Progenitor cell of endocrine pancreas (in vitro differentiated cells): ENCODE measurements at places on chromosomes 7 and 10.

DNA sequence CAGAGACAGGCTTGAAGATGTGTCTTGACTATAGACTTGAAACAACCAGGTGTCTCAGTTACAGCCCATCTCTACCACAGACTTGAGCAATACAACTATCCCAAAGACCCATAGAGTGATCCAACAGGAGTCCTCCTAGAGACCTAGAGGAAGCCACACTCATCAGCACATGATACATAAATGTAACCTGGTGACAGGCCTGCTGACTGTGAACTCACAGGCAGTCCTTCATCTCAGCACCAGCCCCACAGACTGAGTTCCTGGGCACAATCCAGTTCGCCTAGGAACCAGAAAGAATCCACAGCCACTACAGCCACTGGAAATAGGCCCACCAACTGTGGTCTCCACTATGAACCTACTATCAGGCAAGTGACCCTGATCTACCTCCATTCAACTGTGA is 121.3 kb downstream of the MACC1 start:
- DNase-seq: no peak

- DNase-seq: no peak
These were observed 851.5 kb upstream of the COBL start for GRCh38 chr7:52168085-52168484.

DNA sequence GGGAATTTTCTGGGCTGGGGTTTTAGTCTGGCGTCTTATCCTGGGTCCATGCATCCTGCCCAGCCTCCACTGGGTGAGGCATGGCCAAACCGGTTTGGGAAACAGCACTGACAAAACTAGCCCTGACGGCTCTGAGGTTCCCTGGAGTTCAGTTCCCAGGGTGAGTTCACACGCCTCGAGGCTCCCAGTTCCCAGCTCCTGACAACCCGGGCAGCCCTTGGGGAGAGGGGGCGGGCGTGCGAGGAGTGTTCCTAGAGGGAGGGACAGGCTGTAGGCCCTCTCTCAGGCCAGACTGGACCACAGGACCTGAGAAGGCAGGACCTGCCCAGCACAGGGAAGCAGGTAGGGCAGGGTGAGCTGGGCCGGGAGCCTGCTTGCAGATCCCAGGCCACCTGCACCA is 82.3 kb upstream of the PPIF start:
- DNase-seq: no peak

DNA sequence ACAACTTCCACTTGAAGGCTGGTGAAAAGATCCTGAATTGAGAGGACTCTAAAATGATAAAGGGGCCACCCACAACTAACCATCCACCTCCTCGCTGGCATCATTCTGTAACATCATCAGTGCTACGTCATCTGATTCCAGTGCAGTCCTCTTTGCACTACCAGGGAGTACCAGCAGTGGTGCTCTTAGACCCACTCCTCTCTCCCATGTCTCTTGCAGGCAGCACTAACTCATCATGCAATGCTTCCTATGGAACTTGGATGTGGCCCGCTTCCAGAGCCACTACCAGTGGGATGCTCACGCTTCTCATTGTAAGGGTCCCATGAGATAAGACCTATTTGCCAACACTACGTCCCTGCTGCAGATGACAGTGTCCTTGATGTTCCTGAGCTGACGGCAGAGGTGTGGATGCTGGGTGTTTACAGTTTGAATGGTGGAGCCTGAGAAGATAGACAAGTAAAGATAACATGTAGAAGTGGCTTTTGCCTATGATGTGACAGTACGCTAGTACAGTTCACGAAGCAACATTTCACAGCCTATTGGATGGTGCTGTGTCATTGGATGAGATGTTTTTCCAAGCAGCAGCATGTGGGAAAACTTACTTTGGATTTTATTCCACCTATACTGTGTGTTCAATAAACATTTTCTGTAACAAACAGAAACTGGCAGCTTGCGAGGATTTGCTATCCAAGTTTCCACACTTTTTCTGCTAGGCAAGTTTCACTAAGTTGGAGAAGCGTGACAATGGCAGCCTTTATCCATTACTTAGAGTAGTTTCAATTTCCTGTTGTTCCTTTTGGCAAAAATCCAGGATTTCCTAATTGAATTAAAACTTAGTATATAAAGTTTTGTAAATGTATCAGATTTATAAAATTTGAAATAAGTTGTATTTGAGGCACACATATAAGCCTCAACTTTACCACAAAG is 35.8 kb upstream of the COBL start:
- DNase-seq: no peak

GRCh38 chr10:25562547-25562946 is 371.5 kb upstream of the MYO3A start:
- no peak for DNase-seq

- no peak for DNase-seq
These were observed 230.0 kb downstream of the ADAM12 start for GRCh38 chr10:126158133-126158892.

- DNase-seq: no peak
These were observed 921.9 kb downstream of the LRMDA start for GRCh38 chr10:76353237-76353851.

GRCh38 chr7:37289367-37289766 is 159.3 kb downstream of the ELMO1 start:
- no peak for DNase-seq

GRCh38 chr10:89304925-89305324 is 3.1 kb downstream of the IFIT2 start:
- DNase-seq: no peak

- peak; percentile 37 for DNase-seq
These were observed 112.2 kb downstream of the CYTH3 start for GRCh38 chr7:6160191-6160623.

GRCh38 chr10:91198781-91199180 is 21.7 kb upstream of the PCGF5 start:
- DNase-seq: no peak

DNA sequence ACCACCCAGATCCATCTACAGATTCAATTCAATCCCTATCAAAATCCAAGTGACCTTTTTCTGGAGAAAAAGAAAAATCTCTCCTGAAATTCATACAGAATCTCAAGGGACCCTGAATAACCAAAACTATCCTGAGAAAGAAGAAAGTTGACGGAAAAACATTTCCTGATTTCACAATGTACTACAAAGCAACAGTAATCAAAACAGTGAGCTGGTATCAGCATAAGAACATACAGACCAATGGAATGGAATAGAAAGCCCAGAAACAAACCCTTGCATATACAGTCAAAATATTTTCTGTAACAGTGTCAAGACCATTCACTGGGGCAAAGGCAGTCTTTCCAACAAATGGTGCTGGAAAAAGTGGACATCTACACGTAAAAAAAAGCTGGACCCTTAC is 89.9 kb downstream of the JMJD1C start:
- no peak for DNase-seq

DNA sequence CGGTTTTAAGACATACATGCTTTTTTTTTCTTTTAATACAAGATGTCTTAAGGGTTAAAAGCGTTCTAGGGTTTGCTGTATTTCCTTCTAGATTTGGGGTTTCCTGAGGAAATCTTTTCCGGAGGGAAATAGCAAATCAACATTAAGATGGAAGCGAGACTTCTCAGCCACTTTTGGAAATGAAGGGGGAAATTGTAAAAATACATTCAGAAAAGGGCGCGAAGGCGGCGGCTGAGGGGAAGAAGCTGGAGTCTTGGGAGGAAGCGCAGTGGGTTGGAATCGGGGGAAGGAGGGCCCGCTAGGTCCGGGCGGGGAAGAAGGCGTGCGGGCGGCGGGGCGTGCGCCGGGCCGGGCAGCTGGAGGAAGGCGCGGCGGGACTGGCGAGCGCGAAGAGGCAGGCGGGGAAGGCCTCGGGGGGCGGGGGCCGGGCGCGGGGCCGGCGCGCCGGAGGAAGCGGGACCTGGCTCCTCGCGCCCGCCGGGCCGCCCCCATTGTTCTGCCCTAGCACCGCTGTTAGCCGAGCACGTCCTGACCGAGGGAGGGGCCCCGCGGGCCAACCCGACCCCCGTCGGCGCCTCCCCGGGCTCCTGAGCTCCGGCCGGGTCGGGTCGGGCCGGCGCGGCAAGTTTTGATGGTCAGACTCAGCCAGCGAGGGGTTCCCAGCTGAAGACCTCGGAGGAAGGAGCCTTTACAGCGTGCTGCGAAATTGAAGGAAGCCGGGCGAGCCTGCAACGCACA is 1.5 kb upstream of the SKIDA1 start:
- DNase-seq: peak; percentile 54

DNA sequence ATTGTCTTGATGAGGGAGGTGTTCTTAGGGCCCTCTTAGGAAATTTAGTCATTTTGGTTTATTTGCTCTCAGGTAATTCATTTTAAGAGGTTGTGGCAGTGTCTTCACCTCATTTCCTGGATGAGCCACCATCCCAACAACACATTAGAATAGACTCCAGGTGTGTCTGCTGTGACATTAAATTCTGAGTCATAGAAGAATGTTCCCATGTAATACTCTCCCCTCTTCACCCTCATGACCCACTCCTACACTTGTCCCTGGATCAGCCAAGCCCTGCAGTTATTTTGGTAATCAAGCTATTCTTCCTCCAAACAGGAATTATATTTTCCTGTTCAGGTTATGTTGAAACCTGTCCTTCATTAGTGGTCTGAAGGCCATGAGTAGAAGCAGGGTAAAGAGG is 944.1 kb downstream of the SORCS3 start:
- DNase-seq: no peak
